ENCODE measurements at places on chromosomes 6 and 20.

DNA sequence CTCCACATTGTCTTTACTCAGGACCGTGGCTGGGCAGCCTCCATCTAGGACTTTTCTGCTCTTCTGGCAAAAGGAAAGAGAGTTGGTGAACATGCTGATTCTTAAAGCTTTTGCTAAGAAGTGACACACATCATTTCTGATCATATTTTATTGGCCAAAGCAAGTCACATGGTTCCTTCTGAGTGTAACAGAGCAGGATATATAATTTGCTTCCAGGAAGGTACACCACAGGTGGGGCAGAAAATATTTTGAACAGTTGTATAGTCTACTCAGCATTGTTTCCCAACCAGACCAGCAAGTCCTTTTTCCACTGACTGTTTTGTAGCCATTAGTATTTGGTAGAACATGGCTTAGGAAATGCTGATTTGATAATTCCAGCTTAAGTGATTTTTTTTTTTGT, 73.5 kb downstream of the AKAP7 start:
- no peak for DNase-seq

GRCh38 chr6:10407674-10408054, 7.2 kb downstream of the TFAP2A start:
- no peak for DNase-seq

- no peak for DNase-seq
Measured at GRCh38 chr6:47714802-47715201, 16.4 kb downstream of the ADGRF4 start.

GRCh38 chr6:41687501-41688175, 47.8 kb downstream of the TFEB start:
- no peak for DNase-seq

GRCh38 chr6:67608099-67608749, 1026.9 kb upstream of the ADGRB3 start:
- DNase-seq: no peak

DNA sequence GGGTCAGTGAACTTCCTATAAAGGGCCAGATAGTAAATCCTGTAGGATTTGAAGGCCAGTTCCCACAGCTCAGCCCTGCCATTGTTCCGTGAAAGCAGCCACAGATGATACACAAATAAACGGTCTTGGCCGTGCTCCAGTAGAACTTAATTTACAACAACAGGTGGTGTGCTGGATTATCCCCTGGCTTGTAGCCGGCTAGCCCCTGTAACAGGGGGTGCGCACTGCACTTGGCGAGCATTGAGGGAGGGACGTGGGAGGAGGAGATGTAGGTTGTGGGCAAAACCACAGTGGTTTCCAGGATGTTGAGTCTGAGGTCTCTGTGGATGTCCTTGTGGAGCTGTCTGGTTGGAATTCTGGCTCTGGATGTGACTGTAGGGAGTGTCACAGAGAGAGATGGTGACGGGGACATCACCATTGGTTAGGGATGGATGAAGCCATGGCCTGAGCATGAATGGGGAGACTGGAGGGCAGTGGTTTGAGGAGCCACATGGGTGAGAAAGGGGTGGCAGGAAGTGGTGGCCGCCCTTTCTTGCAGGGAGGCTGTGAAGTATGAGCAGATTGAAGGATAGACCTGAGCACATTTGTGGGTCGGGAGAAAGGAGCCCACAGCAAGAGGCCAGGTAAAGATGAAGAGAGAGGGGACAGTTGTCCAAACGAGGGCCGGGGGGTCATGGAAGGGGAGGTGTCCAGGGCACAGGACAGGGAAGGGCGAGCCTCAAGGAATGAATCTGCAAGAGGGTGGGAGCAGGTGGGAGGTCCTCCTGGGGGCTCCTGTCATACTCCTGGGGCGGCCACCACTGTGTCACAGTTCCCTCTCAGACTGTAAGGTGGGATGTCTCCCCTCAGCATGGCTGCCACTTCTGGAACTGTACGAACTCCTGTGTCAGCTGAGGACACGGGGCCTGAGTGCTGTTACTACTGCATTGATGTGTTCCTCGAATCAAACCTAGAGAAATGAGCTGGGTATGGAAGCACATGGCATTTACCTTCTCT, 53.6 kb downstream of the CDH26 start:
- no peak for DNase-seq

DNA sequence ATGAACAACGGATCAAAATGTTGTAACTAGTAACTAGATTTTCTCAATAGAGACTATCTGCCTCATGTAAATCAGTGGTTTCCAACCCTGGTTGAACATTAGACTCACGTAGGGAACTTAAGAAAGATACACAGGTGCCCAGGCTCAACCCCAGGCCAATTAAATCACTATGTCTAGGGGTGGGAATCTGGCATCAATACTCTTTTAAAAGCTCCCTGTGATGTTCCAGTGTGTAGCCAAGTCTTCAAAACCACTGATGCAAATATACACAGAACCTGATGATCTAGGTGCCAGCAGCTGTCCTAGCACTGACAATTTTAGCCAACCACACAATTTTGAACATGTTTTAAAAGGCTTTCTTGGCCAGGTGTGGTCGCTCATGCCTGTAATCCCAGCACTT, 128.7 kb downstream of the TBC1D32 start:
- DNase-seq: no peak

DNA sequence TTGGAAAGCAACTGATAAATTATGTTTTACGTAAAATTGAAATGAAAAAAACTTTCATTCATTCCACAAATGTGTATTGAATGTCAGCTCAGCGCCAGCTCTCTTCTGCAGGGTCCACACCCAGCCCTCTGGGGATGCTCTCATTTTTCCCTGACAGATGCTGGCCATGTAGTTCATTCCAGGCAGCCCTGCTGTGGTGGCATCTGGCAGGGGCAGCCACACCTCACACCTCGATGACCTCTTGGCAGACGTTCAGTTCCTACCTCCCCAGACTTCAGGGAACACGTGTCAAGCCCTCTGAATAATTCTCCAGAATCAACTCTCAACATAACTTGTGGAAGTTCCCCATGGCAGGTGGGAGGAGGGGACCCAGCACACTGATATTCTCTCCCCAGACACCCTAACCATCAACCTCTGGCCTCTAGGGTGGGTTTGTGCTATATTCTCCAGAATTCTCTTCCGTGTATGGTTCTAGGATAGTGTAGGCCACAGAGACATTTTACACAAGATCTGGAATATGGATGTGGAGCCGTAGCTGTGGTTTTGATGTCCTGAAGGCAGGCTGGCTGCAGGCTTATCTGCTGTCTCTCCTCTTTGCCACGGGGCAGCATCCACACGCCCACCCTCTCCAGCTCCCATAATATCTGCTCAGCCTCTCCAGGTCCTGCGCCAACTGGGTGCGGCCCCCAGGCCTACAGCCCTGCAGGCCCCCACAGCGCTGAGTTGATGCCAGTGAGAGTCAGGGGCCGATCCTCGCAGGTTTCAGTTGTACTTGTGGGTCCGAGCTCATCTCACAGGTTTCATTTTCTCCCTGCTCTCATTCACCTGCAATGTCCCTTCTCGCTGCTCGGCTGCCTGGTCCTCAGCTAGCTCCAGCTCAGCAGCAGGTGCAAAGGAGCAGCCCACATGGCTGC, 175.8 kb upstream of the ARID1B start:
- DNase-seq: no peak

- DNase-seq: no peak
Measured at GRCh38 chr6:84280030-84280429, 52.6 kb upstream of the CEP162 start.

DNA sequence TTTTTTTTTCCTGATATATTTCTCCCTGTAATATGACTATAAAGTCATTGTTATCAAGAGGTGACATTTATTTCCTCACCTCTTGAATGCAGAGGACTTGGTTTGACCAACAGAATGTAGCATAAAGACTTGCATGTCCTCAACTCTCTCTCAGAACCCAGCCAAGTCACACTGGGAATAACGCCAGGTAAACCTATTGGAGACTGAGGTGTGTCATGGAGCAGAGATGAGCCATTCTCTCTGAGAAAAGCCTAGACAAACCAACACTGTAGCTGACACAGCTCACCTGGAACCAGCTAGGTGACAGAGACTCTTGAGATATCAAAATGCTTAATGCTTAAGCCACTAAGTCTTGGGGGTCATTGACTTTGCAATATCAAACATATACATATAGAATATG, 533.6 kb downstream of the HAO1 start:
- no peak for DNase-seq

GRCh38 chr6:152094992-152095592, 287.6 kb downstream of the ESR1 start:
- no peak for DNase-seq

- no peak for DNase-seq
Measured at GRCh38 chr6:103175056-103175455, 1684.7 kb downstream of the HACE1 start.

- no peak for DNase-seq
Measured at GRCh38 chr6:5762561-5762968, 244.2 kb downstream of the NRN1 start.

DNA sequence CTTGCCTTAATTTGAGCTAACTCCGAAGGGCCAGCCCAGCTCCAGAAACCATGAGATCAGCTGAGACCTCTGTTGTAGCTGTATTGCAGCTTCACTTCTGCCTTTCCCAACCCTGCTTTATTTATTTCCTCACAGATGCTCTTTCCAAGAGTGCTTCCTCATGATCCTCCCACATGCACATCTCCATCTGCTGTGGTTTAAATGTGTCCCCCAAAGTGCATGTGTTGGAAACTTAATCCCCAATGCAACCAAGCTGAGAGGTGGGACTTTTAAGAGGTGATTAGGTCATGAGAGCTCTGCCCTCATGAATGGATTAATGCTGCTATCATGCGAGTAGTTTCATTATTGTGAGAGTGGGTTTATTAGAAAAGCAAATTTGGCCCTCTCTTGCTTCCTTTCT, 164.4 kb upstream of the TAB2 start:
- DNase-seq: no peak

DNA sequence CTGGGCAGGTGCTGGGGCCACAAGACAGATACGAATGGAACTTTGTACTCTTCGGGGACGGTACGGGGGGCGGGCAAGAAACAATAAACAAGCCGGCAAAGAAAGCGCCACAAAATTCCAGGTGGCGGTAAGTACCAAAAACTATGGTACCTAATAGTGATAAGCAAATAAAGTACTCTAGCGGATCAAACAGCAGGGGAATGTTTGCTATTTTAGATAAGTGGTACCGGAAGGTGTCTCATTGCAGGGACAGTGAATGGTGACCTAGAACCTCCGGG, 15.1 kb upstream of the RIPK1 start:
- DNase-seq: no peak

Measured in GF-D8 (cell line).